ENCODE measurements at places on chromosomes 12 and 14. TPM values are rescaled to one million over a fixed set of nuclear protein-coding genes. Genes with fewer than 3 reads are reported as not detected.

The ADCY6 gene
- total RNA-seq = 53.2 TPM

The E2F7 gene
- 4.6 TPM for total RNA-seq

The STYK1 gene
- total RNA-seq = not detected

The INSM2 gene
- not detected for total RNA-seq

The GPRC5D gene
- not detected for total RNA-seq

Data from fibroblast of lung (primary cell).